ENCODE measurements at places on chromosomes 7 and 10.

- no peak for DNase-seq
Measured at GRCh38 chr7:133530682-133531081, 277.8 kb downstream of the EXOC4 start.

DNA sequence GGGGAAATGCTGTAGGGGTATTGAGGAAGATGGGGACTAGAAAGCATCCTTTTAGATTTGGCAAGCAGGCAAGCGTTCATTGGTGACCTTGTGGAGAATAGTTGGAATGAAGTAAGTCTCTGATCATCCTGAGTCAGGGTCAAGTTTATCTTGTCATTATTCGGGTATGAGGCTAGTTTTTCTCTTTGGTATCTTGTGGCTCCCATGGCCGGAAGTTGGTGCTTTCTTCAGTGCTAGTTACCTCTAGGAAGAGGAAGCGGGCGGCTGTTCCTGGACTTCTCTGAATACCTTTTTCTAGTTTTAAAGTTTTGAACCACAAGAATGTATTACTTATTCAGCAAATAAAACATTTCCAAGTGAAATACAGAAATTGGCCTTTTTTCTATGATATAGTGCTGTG is 9.2 kb downstream of the CREM start:
- DNase-seq: no peak

GRCh38 chr7:37212051-37212450 is 236.6 kb downstream of the ELMO1 start:
- no peak for DNase-seq

DNA sequence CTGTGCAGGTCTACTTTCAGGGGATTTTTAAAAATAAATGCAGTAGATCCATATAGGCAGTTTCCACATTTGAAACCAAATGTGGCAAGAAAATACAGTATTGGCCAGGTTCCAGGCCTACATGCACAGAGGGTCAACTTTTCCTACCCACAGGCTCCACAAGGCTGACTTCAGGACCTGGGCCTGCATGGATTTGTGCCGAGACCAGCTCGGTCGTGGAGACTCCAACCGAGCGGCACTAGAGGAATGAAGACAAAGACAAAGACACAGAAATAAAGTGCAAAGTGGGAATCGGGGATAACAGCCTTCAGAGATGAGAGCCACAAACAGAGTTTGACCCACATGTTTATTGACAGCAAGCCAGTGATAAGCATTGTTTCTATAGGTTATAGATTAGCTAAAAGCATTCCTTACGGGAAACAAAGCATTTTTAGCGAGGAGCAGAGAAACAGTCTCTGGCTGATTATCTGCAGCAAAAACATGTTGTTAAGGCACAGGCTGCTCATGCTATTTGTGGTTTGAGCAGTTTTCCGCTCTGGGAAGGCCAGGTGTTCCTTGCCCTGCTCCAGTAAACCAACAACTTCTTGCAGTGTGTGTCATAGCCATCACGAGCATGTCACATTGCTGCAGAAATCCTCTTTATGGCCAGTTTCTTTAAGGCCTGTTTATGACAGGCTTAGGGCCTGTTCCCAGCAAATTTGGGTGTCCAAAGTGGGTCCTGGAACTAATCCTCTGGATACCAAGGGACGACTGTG is 52.6 kb downstream of the ZNF37A start:
- DNase-seq: no peak

- no peak for DNase-seq
Measured at GRCh38 chr7:20153999-20154398, 63.2 kb downstream of the MACC1 start.

- no peak for DNase-seq
Measured at GRCh38 chr7:116572036-116572435, 47.2 kb downstream of the CAV1 start.

DNA sequence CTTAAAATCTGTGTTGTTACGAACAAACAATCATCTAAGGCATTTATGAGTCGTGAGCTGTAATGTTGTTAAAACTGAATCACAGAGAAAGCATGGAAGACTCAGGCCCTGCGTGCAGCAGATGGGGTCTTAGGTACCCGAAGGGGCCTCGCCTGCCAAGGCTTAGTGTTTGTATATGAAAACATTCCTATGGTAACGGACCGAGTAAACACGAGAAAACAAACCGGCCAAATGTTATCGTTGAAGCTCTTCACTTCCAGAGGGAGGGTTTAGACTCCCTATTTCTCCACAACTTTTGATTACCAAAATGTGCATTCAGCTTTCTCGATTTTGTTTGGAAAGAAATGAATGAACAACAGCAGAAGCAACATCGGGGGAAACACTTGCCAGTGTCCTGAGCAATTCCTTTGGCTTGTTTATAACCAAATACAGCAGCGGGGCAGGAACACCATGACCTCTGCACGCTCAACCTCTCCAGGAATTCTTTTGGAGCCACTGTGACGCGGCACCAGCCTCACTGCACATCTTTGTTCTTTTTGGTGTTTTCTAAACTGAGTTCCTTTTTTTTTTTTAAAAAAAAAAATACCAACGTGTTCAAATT is 121.6 kb upstream of the KLF6 start:
- no peak for DNase-seq

- DNase-seq: peak; percentile 53
Measured at GRCh38 chr10:114631666-114632417, 26.2 kb downstream of the ABLIM1 start.
